ENCODE measurements at places on chromosomes 12 and 14.

DNA sequence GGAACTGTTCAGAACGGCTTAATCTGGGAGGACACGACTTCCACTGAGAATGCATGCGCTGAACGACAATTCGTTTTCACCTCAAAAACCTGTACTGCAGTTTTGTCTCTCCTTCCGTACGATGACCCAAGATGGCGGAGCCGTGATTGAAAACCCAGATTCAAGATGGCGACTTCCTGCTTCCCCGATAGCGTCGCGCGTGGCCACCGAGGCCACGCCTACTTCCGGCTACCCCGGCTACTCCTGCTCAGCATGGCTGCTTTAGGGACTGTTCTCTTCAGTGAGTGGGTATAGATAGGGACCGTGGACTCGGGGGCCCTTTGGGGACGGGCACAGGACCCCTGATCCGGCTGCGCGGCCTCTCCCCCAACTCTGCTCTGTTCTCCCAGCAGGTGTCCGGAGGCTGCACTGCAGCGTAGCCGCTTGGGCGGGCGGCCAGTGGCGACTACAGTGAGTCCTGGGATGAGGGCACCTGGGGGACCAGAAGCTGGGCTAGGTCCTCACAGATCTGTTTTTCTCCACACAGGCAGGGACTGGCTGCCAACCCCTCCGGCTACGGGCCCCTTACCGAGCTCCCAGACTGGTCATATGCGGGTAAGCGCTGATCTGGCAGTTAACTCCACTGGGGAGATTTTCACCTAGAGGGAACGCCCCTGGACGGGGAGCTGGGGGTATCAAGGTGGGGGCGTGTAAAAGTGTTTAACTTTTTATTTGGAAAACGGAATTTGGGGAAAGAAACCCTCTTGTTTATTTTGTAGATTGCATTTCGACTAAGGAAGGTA lies at the start of gene MRPL52:
Gene MRPL52 (plus strand): TSS at position 227 of the 782 bp plus-strand sequence. CDS start 26 bp downstream, at position 253.
- peak; percentile 72 for DNase-seq

GRCh38 chr14:71119832-71120231 lies 212.6 kb downstream of the PCNX1 start:
- no peak for DNase-seq

DNA sequence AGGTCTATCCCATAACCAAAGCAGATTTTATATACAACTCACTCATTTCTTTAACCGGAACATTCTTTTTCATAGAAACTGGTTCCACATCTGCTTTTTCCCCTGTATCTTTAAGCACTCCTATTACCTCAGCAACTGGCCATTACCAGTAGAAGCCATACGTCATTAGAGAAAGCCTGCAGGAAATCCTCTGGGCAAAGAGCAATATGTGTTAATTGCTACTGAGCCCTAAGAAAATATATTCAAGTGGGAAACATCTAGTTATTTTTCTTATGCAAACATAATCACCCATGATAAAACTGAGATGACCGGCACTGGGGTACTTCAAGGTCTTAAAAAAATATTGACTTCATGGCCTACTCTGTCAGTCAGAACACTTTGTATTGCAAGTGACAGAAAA lies 28.2 kb upstream of the CPSF6 start:
- no peak for DNase-seq

DNA sequence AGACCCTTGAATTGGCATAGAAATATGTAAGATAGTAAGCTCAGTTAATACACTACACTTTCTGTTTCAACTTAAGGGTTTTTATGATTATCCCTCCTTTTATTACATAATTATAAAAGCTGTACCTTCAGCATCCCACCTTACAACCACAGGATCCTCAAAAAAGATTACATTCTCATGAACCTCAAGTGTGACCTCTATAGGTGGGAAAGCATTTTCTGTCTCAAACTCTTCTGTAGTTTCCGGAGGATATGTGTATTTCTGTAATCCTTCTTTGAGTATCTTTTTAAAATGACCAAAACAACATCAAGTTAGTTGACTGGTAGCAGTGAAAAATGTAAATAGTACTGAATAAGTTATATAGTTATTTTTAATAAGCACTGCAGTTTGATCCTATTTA lies 75.9 kb downstream of the DNAI7 start:
- no peak for DNase-seq

DNA sequence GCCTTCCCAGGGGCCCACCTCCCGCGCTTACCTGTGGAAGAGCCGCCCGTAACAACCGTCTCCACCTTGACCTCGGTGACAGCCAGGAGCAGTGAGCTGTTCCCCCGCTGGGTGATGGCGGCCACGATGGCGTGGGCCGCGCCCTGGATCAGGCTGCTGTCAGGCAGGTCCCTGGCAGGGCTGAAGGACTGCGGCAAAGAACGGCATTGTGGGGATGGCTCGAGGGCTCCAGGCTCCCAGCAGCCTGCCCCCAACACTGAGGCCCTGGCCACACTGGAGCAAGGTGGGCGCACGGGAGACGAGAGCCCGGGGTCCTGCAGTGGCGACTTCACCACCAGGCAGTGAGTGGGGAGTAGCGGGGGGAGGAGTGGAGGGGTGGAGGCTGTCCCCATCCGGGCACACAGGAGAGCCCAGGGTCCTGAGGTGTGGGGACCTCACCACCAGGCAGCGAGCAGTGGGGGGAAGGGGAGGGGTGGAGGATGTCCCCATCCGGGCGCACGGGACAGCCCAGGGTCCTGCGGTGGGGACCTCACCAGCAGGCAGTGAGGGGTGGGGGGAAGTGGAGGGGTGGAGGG lies 25.0 kb downstream of the JAG2 start:
- DNase-seq: no peak
